NAMALWA (cell line): ENCODE measurements at places on chromosomes 5 and 9.

- no peak for DNase-seq
These were observed 28.7 kb downstream of the LCP2 start for GRCh38 chr5:170268884-170269283.

DNA sequence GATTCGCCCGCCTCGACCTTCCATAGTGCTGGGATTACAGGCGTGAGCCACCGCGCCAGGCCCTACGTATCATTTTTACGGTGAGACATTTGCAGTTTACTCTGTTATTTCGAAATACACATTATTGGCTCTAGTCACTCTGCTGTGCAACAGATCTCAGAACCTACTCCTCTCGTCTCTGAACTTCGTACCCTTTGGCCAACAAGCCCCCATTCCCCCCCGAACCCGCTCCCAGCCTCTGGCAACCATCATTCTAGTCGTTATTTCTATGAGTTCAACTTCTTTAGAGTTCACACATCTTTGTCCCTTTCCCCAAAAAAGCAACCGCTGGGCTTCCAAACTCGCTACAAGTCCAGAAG lies 735 bp downstream of the PTGR1 start:
- DNase-seq: no peak

DNA sequence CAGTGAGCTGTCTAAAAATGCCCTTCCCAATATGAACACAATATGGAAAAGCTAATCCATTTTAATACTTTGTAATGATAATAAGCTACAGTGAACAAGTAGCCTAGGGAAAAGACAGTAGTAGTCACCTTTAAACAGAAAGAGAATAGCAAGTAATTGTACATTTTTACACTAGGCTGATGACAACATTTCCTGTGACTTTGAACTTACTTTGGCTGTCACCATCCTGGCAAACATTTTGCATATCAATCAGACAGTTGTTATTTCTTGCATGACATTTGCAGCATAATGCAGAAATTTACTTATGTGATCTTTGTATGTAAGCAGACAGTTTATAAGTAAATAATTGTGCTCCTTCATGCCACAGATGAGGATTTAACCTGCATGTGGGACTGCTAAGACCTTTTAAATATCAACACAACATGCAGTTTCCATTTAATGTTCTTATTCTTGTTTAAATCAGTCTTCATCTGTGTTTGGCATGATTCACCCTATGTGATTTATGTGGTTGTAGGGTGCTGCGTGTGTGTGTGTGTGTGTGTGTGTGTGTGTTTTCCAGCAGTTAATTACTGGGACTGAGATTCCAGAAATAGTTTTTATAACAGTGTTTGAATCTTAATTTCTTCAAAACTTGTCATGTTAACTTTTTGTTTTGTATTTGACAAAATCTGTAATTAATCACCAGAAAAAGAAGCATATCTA lies 997.1 kb upstream of the ARRDC3 start:
- no peak for DNase-seq

DNA sequence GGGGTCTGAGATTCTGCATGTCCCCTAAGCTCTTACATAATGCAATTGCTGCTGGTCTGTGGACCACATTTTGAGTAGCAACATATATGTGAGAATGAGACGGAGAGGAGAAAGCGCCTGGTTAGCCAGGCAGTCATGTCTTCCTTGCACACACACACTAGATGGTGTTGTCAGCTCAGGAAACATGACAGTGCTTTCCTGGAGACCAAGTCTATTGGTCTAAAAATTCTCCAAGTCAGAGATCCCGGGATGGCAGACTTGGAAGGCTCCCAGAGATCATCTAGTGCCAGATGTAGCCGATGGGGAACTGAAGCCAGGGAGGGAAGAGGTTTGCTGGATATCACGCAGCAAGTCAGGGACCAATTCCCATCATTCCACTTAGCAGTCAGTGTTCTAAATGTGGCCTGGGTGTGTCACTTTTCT lies 53.4 kb downstream of the GALNT12 start:
- no peak for DNase-seq
